ENCODE measurements at places on chromosomes 12 and 14.

DNA sequence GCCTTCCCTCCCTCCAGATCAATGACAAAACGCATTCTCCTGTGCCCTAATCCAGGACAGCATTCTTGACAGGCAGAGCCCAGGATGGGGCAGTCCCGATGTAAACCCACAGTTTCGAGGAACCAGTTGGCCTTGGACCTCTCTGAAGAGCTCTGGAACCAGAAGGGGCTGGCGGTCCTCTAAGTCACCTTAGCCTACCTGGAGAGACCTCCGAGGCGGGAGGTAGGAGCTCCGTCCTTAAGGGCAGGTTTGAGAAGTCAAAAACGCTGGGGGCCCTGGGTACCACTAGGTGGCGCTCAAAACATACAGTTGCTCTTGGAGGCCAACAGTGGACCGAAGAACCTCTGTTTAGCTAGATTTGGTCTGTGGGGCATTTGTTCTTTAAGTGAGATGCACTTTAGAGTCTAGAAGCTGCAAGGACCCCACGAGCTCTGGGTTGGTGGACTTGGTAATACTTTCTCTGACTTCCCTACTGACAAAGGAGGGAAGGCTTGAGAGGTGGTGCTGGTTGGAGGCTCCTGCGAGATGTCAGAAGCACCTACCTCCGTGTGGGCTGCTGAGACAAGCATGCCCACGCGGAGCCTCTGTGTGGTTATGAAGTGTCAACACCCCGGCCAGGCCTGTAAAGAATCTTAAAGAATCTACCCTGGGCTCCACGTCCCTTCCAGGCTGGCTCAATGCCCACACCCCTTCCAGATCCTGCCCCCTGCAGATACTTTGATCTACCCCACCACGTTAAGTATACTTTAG is 74.8 kb upstream of the CHST11 start:
- DNase-seq, result peak; percentile 77

GRCh38 chr12:3747543-3747942 is 5.4 kb downstream of the CRACR2A start:
- DNase-seq, result peak; percentile 10

GRCh38 chr12:1914114-1914911 is 4.1 kb downstream of the CACNA2D4 start:
- DNase-seq, result no peak

- DNase-seq, result no peak
Observed at GRCh38 chr12:48943221-48943620, 14.1 kb downstream of the ARF3 start.

- no peak for DNase-seq
Observed at GRCh38 chr14:77260631-77261030, 10.4 kb downstream of the NGB start.

GRCh38 chr12:101703487-101703886 is 6.0 kb downstream of the CHPT1 start:
- no peak for DNase-seq

- no peak for DNase-seq
Observed at GRCh38 chr12:65934480-65935115, 110.3 kb downstream of the HMGA2 start.

DNA sequence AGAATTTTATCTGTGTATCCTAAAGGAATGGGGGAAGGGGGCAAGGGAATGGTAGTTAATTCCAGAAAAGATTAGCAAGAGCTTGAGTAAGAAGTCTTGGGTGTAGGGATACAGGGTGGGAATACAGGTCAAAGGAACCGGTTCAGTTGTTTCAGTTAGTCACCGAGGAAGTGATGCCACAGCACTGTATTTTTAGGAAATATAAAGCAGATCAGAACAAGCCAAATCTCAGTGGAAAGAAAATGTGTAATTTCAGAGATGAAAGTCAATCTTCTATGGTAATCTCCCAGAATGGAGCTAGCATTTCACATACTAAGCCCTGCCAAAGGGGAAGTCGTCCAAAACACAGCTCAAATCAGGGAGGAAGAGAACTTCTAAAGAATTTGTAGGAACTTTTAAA is 4.7 kb upstream of the TUBA1C start:
- no peak for DNase-seq

- DNase-seq, result no peak
Observed at GRCh38 chr12:82149045-82149444, 209.1 kb downstream of the CCDC59 start.

GRCh38 chr12:53207042-53207441 is at the start of gene ITGB7:
TSS of gene ITGB7 (minus strand) at chr12:53207251. CDS start at chr12:53200443, 6,808 bp downstream.
- peak; percentile 60 for DNase-seq

DNA sequence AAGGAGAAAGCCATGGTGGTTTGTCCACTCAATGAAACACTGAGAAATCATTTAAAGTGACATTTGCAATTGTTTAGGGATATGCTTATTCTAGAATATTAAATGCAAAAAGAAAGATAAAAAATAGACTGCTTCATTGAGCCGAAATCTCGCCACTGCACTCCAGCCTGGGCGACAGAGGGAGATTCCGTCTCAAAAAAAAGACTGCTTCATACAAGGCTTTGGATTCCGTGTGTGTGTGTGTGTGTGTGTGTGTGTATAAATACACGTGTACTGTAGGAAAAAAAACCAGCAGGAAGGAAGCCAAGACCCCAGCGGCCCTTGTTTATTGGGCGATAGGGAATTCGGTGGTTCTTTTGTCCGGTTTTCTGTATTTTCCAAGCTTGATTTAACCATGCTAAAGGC is 3.2 kb upstream of the ZNF839 start:
- peak; percentile 23 for DNase-seq

DNA sequence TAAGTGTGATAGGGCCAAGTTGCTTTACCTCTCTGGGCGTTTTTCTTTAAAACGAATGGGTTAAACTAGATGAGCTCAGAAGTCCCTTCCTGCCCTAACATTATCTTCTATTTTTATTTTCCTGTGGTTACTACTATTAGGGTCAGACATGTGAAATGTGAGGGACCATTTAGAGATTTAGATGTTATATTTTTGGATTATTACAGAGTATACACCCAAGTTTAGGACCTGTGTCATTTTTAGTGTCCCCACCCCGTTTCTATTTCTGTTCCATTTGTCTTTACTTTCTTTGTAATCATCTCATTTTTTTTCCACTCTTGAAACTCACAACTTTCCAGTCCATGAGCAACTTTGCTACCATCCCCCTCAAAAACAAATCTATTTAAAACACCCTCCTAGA is 56.3 kb downstream of the SLC4A8 start:
- no peak for DNase-seq

- DNase-seq, result no peak
Observed at GRCh38 chr14:60665177-60665550, 15.9 kb upstream of the SIX1 start.

DNA sequence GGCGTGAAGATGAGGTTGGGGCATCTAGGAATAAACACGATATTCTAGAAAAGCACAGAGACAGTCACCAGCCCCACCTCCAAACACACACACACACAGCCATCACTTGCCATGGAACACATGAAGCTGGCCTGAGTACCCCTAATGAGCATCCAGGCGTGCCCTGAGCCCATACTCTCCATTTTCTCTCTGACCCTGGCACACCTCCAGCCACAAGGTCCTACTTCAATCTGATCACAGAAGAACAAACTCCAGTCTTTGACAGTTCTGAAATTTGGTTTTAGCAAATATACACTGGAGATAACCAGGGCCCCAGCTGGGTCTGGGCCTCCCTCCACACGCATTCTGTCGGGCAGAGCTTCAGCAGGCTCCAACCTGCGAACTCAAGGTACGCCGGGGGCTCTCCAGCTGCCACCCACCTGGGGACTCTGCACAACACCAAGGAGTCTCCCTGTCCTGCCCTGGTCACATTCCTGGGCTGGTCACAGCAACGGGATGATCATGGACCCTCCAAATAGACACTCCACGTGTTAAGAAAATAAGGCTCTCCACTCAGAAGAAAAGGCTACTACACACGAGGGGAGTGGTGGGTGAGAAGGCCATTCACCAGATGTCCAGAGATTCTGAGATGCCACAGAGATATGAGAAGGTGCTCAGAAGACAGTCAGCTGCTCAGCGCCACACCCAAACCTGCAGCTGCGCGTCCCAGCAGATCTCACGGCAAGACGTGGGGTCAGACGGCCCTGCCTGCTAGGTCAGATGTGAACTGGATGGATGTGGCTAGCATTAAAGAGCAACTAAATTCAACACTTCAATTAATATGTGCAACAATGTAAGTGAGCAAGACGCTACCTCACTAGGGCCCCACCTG is 57.0 kb upstream of the PNMA1 start:
- DNase-seq, result no peak

DNA sequence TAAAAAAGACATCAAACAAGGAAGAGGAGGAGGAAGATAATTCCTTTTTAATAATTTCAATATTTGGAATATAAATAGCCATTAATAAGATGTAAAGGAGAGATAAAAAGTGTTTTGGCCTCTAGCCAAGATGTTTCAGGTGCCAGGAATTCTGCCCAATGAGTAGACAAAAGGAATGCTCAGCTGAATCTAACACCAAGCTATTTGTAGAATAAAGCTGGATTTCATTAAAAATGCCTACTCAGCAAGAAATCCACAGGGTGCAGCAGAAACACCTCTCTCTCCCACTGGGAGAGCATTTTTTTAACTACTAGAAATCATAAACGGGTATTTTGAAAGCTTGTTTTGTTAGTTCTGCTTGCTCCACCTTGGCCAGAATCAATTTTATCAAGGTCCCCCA is 4.1 kb upstream of the STAB2 start:
- DNase-seq, result no peak

GRCh38 chr12:106429043-106429552 is 71.5 kb downstream of the POLR3B start:
- no peak for DNase-seq

GRCh38 chr14:68564826-68565759 is 227.8 kb downstream of the ZFP36L1 start:
- DNase-seq, result no peak

GRCh38 chr12:2930865-2931264 is 28.3 kb upstream of the TEAD4 start:
- no peak for DNase-seq

DNA sequence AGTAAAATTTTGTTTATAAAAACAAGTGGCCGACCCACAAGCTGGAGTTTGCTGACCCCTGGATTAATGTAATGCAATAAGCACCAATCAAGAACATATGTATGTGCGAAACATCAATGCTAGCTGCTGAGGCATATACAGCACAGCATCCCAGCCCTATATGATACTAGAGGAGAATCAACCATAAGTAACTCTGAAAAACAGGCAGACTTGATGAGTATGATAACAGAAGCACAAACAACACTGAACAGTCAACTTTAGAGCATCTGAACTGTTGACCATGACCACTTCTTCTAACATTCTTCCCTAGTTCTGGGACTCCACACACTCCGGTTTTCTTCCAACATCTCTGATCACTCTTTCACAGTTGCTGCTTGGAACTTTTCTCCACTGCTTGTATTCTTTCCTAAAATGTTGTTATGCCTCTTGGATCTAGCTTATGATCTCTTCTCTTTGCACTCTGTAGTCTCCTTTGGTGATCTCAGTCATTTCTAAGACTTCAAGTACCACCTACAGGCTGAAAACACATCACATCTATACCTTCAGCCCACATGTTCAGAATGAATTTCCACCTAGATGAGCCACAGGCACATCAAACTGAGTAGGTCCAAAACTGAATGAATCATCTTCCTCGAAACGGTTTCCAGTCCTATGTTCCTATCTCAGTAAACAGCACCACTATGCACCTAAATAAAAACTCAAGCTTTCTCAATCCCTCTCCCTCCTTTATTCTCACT is 57.2 kb downstream of the STXBP6 start:
- DNase-seq, result no peak

GRCh38 chr12:128911861-128912260 is 58.6 kb downstream of the GLT1D1 start:
- no peak for DNase-seq

DNA sequence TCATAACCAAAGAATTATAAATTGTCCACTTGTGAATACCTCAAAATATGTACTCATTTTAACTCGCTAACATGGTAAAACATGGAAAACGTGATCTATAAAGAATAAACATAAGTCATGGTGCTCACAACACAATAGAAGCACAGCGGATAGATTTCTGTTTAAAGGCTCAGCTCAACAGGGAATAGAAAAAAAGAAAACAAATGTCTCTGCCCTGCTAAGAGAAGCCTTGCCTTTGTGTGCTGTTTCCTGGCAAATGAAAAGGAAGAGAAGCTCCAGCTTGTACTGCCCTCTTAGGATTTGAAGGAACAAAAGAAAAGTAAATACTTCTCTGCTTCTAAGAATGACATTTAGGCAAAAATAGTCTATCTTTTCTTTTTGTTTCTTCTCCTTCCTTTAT is 121.0 kb upstream of the KRR1 start:
- no peak for DNase-seq

DNA sequence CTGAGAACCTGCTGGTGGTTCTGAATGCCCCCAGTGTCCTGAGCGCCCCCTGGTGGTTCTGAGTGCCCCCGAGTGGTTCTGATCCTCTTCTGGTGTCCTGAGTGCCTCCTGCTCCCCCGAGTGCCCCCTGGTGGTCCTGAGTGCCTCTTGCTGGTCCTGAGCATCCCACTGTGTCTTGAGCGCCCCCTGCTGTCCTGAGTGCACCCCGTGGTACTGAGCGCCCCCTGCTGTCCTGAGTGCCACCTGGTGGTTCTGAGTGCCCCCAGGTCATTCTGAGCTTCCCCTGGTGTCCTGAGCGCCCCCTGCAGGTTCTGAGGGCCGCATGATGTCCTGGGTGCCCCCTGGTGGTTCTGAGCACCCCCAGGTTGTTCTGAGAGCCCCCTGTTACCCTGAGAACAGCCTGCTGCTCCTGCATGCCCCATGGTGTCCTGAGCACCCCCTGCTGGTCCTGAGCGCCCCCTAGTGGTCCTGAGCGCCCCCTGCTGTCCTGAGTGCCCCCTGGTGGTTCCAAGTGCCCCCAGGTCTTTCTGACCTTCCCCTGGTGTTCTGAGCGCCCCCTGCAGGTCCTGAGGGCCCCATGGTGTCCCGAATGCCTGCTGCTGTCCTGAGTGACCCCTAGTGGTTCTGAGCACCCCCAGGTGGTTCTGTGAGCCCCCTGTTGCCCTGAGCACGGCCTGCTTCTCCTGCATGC is 1165.4 kb downstream of the TMEM121 start:
- DNase-seq, result peak; percentile 40

- DNase-seq, result no peak
Observed at GRCh38 chr12:89192429-89192828, 159.9 kb downstream of the DUSP6 start.

DNA sequence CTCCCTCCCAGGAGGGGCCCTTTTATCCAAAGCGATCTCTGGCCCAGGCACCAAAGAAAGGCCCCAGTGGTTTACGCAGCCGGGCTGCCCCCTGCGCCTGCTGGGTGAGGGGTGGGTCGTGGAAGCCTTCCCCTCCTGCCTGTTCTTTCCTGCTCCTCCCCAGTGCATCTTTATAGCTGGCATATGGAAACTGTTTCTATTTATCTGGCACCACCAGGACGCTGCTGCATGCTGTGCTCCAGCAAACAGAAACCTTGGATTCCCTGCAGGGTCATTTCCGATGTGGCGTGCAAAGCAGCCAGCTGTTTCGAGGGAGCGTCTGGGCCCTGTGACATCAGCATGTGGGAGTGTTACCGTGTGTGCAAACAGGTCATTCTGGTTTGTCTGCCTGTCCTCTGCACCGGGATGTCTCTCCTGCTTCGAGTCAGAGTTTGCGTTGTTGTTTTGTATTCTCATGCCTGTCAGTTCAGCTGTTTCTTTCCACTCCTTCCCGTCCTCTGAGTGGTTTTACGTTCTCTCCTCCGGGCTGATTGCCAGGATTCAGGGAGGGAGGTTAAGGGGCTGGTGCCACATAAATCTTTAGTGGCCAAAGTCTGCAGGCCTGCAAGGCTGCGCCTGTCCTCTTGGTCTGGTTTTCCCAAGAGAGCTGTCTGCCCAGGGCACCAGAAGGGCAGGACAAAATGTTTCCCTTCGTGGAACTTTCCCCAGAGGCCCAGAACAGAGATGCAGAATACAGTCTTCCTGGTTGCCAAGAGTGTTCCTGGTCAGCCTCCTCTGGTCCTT is 24.6 kb downstream of the TPCN1 start:
- DNase-seq, result no peak
